ENCODE measurements at places on chromosomes 6 and 20. TPM values are rescaled to one million over a fixed set of nuclear protein-coding genes. Genes with fewer than 3 reads are reported as not detected.

The MROH8 gene
- total RNA-seq: 0.08 TPM

The STK4 gene
- total RNA-seq: 42.0 TPM

The HLA-DQA1 gene
- total RNA-seq: 1.9 TPM

The EHMT2 gene
- 29.6 TPM for total RNA-seq

The ENPP5 gene
- not detected for total RNA-seq

The SNAI1 gene
- total RNA-seq: 7.7 TPM

The OR2H2 gene
- not detected for total RNA-seq

The PRR18 gene
- not detected for total RNA-seq

The BANF2 gene
- total RNA-seq: not detected

The SIRPD gene
- total RNA-seq: not detected

The EFCAB8 gene
- total RNA-seq: not detected

The DCDC2 gene
- total RNA-seq: not detected

The BMP7 gene
- total RNA-seq: 1.5 TPM

The MBOAT1 gene
- 3.8 TPM for total RNA-seq

The DSP gene
- 7.9 TPM for total RNA-seq

The MOXD1 gene
- 4.1 TPM for total RNA-seq

The HLA-DQB2 gene
- 0.19 TPM for total RNA-seq

The EYS gene
- total RNA-seq: 1.8 TPM

The CNPY3 gene
- 29.9 TPM for total RNA-seq

The HNF4A gene
- total RNA-seq: not detected

The SLC17A5 gene
- 3.4 TPM for total RNA-seq

The PBOV1 gene
- not detected for total RNA-seq

The ASIP gene
- total RNA-seq: not detected

The PGM3 gene
- 13.1 TPM for total RNA-seq

The COL11A2 gene
- 7.6 TPM for total RNA-seq

The HCRTR2 gene
- not detected for total RNA-seq

The ENPP3 gene
- 0.26 TPM for total RNA-seq

The RCAN2 gene
- total RNA-seq: 0.34 TPM

The ADAM33 gene
- total RNA-seq: not detected

The SLC22A1 gene
- total RNA-seq: 0.05 TPM

The MYMX gene
- not detected for total RNA-seq

The COL9A3 gene
- total RNA-seq: 835 TPM

The RFX6 gene
- not detected for total RNA-seq

The PDRG1 gene
- total RNA-seq: 11.1 TPM

The FOXQ1 gene
- not detected for total RNA-seq

The GSTA3 gene
- not detected for total RNA-seq

The SLCO4A1 gene
- 130 TPM for total RNA-seq

The SHLD1 gene
- 5.4 TPM for total RNA-seq

The KCNK5 gene
- total RNA-seq: 7.8 TPM

The AKAP7 gene
- 2.8 TPM for total RNA-seq

The SEL1L2 gene
- not detected for total RNA-seq

The SLPI gene
- not detected for total RNA-seq

The LIME1 gene
- 9.4 TPM for total RNA-seq
